ENCODE measurements at places on chromosomes 7 and 10.

- DNase-seq = peak; percentile 75
Measured at GRCh38 chr10:97640868-97641811, 669 bp downstream of the PI4K2A start.

DNA sequence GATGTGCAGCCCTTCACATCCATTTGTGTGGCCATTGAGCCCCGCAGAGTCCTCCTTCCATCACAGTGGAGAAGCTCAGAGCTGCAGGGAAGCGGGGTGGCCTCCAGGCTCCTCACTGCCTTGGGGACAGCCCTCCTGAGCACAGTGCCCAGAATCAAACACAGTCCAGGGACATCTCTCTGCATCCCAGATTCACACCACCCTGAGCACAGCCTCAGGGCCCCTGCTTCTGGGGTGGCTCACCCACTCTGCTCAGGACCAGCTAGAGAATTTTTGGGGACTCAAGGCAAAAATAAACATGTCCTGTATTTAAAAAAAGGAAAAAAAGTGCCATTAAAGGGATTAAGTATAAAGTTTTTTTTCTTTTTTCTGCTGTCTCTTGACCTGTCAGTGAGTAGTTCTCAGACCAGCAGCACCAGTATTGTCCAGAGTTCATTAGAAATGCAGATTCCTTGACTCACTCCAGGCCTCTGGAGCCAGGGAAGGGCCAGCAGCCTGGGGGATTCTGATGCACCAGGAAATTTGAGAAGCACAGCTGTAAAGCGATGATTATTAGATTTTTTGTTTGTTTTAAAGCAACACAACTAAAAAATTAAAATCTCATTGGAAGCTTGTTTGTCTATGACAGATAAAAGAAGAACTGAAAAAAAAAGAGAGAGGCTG, 61.6 kb downstream of the ARHGAP22 start:
- DNase-seq = no peak

DNA sequence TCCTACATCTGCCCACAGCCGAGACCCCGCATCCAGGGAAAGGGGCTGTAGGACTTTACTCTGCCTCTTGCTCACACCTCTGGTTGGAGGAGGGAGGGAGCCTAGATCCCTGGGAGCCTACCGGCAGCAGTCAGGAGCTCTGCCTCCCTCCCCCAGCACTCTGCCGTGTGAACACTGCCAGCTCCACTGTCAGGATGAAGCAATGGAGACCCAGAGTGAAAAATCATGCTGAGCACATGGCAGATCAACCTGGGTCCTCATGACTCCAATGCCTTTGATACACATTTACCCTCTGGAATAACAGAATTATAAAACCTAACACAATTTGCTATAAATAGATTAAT, 477.7 kb downstream of the TNS3 start:
- DNase-seq = no peak

DNA sequence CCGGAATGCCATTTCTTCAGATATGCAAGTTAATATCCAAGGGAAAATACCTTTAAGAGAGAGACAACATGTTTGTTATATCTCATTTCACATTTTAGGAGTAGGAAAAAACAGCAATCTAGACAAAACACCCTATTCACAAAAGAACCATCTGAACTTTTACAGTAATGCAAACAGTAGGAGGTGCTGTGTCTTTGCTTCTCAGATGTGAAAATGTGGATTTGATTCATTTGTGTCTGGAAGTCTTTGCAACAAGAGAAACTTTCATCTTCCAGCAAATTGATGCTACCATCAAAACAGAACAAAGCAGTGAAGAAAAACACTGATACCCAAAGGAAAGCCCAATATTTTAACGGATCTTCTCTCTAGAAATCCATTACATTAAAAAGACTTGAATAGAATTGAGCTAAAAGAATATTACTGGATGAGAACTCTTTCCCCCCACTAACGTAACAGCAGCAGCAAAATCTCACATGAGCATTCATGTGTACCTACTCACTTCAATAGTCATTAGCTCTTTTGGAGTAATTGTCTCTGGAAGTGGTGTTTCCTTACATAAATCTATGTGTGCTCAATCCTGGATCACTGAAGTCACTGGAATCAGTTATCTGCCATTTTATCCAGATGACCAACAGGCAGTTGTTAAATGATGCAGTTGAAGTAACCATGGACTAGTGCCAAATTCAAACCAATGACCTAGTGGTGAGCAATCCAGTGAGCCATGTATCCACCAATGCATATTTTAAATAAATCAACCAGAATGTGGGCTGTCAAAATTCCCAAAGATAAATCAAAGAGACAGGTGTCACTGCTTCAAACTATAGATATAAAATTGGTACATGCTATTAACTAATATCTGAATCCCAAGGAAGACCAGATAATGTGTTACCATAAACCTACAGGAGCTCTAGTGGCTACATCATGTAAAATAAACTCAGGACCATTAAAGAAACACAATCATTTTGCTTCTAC, 1.8 kb downstream of the SEMA3C start:
- DNase-seq = no peak

DNA sequence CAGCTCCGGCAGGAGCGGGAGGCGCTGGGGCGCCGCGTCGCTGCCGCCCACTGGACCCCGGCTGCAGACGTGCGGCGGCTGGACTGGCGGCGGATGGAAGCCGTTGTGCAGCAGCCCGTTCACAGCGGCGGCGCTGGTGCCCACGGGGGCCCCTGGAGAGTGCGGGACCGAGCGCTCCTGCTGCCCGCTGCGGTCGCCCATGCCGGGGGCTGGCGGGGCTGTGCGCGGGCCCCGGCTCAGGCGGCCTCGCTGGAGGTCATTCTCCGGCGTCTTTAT, 413 bp downstream of the PANK1 start:
- no peak for DNase-seq

DNA sequence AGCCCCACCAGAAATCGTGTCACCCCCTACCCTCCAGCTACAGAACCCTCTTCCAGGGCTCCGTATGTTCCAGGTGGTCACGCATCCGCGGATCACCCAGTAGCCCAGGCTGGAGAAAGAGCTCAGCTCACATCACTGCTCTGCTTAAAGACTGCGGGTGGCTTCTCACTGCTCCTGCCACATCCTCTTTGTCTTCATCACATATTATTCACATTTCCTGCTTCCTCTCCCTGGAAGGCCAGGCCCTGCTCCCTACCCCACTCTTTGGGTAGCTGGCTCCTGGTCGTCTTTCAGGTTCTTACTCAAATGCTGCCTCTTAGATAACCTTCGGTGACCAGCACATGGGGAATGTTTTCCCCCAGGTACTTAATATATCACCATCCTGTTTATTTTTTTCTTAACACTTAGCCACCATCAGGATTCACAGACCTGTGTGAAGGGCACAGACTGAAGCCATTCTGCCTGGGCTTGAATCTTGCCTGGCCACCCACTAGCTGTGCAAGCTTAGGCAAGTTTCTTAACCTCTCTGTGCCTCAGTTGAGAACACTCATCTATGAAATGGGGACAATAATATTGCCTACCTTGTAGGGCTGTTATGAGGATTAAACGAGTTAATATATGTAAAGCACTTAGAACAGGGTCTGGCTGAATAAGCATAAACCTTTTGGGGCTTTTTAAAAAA, 307.8 kb downstream of the PRPF18 start:
- no peak for DNase-seq

- no peak for DNase-seq
Measured at GRCh38 chr10:70459061-70459773, 17.7 kb upstream of the NODAL start.

DNA sequence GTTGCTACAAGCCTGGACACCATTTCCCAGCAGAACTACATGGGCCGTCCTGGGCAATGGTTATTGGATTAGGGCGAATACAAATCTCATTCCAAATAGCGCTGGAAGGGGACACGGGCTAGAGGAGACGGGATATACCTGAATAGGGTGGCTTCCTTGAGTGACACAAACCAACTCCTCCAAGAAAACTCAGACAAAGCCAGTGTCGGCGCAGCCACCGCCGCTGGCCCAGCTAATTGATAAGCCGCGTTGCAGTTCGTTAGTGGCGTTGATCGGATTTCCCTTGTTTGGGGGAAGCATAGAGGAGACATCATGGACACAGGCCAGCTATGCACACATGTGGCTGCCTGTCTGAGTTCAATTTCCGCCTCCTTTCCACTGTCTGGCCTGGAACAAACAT, 55.7 kb downstream of the EBF3 start:
- no peak for DNase-seq

- DNase-seq = no peak
Measured at GRCh38 chr7:82926477-82926876, 236.2 kb downstream of the PCLO start.
